Fibroblast of skin of left quadriceps (primary cell): ENCODE measurements at places on chromosomes 1 and 21.

DNA sequence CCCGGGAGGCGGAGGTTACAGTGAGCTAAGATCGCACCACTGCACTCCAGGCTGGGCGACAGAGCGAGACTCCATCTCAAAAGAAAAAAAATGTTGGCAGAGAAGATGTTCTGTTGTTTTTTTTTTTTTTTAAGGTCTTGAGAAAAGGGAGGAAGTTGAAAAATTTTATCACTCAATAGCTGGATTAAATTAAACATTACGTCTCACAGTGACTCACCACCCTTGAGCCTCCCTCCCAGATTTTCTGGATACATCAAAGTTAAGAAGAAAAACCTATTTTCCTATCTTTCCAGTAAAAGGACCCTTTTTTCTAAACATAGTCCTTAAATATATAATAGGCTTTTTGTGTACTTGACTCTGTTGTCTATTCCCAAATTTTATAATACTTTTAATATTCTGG lies 35.5 kb downstream of the IFNAR1 start:
- DNase-seq: no peak

DNA sequence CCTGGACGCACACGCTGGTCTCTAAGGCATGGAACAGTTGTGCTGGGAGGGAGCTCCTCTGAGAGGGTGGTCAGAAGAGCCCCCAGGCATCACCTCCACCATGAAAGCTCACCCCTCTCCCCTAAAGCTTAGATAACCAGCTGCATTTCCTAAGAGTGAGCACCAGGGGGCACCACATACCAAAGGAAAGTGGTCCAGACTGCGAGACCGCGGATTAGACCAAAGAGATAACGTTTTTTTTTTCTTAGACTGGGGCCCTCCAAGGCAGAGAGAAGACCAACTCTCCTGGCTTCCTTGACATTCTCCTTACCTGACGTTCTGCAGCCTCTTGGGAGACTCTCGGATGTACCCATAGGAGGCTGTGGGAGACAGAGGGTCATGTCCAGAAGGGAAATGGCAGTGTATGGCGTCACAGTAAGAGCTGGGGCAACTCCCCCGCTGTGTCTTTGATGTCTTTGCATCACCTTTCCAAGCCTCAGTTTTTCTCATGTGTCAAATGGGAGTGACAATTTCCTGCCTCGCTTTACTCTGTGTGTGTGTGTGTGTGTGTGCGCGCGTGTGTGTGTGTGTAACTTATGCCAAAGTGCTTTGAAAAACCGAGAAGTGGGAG lies 12.3 kb upstream of the IFNLR1 start:
- peak; percentile 22 for DNase-seq

DNA sequence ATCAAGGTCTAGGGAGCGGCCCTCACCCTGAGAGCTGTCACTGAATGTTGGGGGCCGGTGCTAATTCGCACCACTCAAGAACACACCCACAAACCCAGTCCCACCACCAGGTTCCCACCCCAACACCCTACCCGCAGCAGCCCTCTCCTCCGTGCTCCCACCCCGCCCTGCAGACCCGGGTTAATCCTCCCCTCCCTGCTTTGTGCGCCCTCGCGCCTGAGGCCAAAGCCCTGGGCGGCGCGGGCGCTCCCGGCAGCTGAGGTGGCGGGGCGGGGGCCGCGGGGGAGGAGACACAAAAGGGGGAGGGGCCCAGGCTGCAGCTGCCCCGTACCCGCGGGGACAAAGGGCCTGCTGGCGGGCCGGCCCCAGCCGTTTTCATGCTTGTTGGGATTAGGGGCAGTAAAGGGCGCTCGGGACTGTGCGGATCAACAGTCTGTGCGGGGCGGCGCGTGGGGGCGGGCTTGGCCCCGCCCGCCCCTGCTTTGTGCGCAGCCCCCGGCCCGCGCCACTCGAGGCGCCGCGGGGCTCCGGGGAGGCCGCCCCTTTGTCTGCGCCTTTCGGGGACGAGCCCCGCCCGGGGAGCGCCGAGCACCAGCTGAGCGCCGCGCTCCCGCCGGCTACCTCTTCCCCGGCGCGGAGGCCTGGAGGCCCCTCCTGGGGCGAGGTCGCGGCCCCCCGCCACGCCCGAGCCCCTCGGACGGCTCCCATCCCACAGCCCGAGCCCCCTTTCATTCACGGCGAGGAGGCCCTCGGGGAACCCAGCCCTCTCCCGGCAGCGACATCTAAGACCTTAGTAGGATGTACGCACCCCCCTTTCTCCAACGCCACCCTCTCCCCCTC lies 10.9 kb downstream of the C1orf216 start:
- DNase-seq: no peak

GRCh38 chr1:34037109-34037508 lies 127.9 kb downstream of the CSMD2 start:
- no peak for DNase-seq

DNA sequence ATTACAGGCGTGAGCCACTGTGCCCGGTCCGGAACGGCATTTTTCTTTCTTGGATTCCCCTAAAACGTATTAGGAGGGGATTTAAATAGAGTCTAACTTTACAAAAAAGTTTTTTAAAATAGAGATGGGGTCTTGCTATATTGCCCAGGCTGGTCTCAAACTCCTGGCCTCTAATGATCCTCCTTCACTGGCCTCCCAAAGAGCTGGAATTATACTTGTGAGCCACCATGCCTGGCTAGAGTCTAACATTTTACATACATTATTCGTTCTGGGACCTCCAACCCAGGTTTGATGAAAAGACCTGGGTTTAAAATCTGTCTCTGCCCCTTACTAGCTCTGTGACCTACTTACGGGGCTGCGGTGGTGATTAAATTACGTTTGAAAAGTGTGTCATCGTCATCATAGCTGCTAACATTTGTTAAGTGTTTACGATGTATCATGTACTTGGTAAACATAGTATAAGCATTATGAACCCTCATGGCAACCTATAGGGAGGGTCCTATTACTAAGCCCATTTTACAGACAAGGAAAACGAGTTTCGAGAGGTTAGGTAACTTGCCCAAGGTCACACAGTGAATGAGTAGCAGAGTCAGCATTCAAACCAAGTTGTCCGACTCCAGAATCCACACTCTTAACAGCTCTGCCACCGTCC lies 24.5 kb downstream of the PLEKHM2 start:
- DNase-seq: no peak

- peak; percentile 51 for DNase-seq
These were observed 55.1 kb downstream of the UBE2T start for GRCh38 chr1:202286622-202287097.

DNA sequence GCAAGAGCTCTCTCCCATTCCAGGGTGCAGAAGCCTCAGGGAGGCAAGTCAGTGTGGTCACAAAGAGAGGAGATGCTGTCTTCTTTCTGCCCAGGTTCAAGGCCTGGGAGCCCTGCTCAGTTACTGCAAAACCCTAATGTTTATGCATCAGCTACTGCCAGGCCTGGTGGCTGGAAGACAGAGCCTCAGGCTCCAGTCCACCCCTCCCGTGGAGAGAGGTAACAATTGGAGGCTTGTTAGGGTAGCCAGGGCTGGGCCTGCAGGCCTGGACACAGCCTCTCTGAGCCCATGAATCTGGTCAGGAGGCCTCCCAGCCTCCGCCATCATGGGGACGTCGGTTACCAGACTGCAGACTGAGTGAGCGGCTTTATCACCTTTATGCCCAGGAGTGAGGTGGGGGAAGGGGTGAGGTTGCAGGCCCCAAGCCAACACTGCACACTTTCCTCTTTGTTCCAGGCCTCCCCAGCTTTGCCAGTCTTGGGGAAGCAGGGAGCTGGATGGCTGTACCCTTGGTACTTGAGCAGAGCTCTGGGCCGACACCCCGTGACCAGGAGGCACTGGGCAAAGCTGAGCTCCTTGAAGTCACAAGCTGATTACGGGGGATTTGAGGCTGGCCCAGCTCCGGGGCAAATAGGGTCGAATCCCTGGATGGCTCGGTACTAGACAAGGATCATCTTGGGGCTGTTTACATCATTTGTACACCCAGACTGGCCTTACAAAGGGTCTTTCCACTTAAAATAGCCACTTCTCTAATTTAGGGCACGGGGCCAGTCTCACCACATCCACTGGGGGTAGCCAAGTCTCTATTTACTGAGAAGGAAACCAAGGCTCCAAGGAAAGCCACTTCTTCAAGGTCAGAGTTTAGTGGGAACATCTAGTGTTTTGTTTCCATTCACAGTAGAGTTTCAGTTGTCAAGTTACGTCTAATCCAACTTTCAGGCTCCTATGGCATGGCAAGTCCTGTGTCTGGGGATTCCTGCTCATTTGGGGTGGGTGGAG lies 5.2 kb downstream of the SLC2A1 start:
- DNase-seq: no peak

- no peak for DNase-seq
These were observed 1812.9 kb downstream of the PLA2G4A start for GRCh38 chr1:188641566-188642211.

DNA sequence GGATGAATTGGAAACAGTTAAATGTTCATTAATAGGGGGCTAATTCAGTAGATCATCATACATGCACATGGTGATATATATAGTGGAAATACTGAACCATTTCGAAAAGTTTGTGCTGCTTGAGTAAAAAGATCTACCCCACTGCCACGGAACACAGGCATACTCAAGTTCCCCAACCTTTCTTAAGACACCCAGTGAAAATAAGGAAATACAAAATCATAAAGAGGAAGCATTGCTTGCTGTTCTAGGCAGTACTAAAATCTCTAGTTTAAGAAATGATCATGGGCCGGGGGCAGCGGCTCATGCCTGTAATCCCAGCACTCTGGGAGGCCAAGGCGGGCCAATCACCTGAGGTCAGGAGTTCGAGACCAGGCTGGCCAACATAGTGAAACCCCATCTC lies 37.6 kb upstream of the KIRREL1 start:
- no peak for DNase-seq

- peak; percentile 74 for DNase-seq
These were observed 70.1 kb upstream of the GORAB start for GRCh38 chr1:170461762-170462384.

DNA sequence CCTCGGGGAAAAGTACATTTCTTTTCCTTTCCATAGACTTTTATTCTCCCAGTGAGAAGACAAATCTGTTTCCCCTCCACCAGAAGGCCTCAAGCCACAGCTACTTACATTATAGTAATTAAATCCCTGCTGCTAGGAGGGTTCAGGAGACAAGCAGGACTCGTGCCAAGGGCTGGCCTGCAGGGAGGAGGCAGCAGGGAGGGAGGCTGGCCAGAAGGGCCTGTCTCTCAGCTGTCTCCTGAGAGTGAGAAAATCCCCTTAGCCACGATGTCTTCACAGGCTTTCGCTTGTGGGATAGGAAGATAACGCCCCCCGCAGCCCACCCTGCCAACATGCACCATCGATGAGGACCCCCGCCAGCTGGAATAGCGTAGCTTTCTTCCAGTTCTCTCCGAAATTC lies 14.0 kb downstream of the KCNN3 start:
- DNase-seq: no peak

DNA sequence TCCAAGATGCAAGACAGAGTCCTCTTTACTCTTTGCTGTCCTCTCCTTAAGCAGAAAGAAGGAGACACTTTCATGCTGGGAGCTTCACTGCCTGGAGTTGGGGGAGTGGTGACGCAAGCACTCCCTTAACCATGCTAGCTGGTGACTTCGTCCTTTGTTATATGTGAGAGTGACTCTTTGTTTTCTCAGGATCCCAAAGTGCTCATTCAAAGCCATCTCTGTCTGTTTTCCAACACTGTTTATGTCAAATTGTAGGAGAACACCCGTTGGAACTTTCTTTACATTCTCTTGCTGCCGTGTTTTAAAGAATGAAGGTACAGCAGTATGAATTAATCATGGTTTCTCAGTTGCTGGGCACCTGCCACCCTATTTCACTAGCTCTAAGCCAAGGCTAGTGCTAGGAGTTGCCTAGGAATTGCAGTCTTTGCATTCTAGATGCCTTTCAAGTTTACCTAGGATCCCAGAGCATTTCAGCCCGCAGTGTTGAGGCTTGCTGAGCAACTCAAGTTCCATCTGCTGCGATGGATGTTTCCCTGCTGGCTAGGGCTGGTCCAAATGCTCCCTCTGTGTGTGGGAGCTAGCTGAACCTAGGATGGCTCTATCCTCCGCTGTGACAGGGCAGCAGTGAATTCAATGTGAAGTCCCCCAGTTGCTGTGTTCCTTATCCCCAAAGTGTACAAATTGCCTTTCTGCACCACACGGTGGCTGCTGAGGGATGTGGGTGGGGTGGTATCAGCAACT lies 82.6 kb upstream of the GPR52 start:
- DNase-seq: no peak

GRCh38 chr1:218616681-218617080 lies 271.5 kb downstream of the TGFB2 start:
- DNase-seq: no peak

DNA sequence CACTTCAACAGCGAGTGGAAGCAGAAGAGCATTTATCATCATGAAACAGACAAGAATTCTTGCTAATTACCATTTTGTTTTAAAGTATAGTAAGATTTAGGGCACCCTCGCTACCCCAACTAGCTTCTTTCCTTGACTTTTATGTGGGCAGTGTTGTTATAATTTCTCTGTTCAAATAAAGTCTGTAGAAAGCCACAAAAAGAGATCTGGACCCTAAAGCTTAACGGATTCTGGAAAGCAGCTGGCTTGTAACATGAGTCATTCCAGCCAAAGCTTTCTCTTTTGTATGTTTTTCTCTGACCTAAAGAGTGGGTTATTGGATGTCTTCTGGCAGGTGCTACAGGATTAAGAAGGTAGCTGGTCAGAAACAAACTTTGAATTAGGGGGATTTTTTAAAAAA lies 37.4 kb downstream of the RUNX1 start:
- DNase-seq: no peak

- peak; percentile 56 for DNase-seq
These were observed 21.1 kb downstream of the ROR1 start for GRCh38 chr1:63794939-63795378.

DNA sequence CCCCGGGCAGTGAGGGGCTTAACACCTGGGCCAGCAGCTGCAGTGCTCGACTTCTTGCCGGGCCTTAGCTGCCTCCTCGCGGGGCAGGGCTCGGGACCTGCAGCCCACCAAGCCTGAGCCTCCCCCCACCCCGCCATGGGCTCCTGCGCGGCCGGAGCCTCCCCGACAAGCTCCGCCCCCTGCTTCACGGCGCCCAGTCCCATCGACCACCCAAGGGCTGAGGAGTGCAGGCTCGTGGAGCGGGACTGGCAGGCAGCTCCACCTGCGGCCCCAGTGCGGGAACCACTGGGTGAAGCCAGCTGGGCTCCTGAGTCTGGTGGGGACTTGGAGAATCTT lies 67.8 kb upstream of the NR5A2 start:
- no peak for DNase-seq

DNA sequence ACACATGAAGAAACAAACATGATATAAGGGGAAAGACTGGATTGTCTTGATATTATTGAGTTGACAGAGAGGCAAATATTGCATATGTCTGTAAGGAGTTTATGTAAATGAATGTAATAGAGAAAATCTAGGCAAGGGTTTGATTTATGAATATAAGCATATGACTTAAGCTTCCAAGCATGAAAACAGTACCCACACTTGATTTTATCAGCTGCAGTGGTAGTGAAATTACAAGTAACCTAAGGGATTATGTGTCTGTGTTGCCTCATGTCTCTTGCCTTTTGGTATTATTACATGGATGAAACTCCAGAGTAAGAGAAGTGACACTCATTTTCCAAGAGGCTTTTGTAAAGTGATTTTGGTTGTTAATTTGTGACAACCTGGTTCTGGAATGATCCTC lies 1678.9 kb downstream of the KCNT2 start:
- DNase-seq: no peak
